ENCODE measurements at places on chromosomes 5 and 9.

DNA sequence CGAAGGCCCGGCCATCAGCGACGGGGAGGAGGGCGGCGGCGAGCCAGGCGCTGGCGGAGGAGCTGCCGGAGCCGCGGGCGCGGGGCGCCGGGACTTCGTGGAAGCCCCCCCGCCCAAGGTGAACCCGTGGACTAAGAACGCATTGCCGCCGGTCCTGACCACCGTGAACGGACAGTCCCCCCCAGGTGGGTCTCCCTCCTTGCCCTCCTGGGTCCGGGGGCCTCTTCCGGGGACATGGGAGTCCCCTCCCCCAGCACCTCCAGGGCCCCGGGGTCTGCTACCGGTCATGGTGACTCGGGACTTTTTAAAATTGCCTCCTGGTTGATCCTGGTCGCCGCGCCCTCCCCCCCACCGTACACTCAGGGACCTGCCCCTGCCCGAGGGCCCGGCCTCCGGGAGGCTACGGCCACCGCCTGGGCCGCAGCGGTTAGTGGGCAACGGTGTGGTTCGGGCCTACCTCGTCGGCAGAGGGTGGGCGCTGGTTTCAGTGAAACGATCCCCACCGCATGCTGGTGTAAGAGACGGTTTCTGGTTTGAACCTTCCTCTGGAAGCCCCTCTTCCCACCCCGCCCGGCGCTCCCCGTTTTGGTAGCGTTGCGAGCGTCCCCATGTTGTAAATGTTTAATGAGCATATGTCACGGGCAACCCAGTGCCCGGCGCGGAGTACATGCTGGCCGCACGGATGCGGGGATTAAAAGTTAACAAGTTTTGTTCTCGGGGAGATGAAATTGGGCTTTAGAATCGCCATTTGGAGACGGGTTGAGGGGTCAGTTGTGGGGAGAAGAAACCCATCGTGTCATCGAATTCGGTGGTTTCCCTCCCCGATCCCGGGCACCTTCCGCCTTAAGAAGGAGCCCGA lies 1.1 kb downstream of the LARP1 start:
- DNase-seq: no peak

DNA sequence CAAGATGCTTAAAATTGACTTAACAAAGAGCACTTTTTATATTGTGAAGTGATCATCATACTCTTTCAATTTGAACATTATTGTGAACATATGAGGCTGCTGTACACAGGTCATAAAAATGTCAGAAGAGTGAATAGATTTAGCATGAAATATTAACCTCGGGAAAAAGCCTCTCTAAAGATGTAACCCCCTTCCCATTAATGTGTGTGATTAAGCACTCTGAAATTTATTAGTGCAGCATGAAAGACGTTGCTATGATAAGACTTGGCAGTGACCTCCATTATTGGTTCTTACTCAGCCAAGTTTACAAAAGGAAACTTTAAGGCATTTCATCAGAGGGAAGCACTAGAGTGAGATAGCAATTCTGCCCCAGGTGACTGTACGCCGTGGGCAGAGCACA lies 326.5 kb downstream of the NTRK2 start:
- peak; percentile 35 for DNase-seq

- peak; percentile 18 for DNase-seq
Measured at GRCh38 chr9:104009826-104010225, 84.3 kb upstream of the SMC2 start.

DNA sequence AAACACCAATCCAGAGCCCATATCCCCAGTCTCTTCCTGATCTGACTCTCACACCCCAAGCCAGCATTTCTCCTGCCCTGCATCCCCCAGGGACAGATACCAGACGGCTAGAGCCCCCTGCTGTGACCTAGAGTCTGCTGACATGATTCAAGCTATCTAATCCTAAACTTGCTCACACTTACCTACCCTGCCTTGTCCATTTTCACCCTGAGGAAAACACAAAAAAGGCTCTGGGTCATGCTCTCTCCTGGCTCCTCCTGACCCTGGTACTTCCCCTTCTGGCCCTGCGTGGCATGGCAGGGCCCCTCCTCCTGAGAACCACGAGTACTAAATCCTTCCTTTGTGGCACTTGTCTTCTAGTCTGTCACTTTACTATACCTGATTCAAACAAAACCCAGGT lies 2.8 kb upstream of the ARRDC1 start:
- no peak for DNase-seq

- no peak for DNase-seq
Measured at GRCh38 chr5:178207917-178208280, 3.6 kb downstream of the HNRNPAB start.

Data from kidney glomerular epithelial cell (primary cell).